ENCODE measurements at places on chromosomes 11 and 22.

DNA sequence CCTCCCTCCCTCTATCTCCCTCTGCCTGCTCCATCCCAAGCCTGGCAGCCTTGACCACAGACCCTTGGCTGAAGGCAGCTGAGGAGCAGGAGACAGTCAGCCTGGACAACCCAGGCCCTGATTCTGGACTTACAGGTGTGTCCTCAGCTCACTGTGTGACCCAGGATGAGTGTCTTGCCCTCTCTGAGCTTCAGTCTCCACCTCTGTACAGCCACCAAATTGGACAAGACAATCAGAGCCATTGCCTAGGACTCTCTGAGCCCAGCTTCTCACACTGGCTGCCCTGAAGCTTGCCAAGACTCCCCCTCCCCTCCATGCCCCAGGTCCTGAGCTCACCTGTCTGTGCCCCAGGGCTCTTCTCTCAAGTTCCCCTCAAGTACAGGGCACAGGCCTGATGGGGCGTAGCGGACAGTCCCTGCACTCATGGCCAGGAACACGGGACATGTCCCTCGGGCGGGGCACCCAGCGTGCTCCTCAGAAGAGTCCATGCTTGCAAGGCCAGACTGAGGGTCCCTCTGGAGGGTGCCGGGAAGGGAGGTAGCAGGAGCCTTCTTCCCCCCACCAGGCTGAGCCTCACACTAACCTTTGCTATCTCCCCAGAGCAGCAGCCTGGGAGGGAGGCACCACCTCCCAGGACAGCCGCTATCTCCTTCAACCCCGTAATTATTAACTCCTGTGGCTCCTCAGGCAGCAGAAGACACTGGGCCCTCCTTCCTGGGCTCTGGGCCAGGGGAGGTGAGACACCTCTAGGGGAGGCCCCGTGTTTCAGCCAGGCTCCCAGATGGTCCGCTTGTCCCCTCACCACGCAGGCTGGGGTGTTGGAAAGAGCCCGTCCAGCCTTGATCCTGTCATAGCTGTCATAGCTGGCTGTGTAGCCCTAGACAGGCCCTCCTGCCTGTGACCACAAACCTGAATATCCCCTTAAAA lies 2.6 kb upstream of the RAB3IL1 start:
- peak; percentile 50 for DNase-seq

DNA sequence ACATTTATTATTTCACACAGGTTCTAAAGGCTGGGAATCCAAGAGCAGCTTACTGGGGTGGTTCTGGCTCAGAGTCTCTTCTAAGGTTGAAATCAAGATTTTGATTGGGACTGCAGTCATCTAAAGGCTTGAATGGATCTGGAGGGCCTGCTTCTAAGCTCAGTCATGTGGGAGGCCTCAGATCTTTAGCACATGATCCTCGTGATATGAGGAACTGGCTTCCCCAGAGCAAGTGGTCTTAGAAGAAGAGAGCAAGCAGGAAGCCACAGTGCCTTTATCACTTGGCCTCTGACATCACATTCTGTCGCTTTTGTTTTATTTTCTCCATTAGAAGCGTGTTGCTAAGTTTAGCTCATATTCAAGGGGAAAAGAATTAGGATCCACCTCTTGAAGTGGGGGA lies 88.9 kb downstream of the ARFGAP2 start:
- DNase-seq: no peak

DNA sequence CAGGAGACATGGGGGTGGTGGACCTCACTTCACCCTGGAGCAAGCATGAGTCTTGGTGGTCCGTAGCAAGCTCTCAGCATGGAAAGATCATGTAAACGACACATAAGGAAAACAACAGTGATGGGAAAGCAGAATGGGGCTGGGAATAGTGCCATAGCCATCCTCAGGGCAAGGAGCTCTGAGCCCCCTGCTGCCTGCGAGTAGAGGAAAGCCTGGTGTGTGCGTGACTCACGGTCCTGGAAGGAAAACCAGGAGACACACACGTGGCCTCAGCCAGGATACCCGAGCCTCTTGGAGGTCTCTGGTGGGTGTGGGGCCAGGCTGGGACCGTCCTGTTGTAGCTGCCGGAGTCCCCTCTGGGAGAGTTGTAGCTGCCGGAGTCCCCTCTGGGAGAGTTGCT lies 12.4 kb downstream of the SHANK3 start:
- DNase-seq: no peak

DNA sequence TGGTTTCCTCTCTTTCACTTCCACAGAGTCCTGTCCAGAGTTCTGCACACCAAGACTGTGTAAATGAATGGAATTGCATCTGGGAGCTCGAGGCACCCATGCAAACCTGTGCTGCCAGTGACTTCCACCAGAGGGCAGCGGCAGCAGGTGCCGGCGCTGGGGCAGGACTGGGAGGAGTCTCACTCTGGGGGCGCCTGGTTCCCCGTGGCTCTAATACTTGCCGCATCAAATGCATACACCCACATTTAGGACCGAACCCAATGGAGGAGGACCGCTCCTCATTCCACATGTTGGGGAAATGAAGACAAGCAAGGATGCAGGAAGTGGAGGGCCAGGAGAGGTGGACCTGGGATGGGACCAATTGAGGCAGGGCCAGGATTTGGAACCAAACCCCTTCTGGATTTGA lies 1.1 kb upstream of the CD6 start:
- DNase-seq: peak; percentile 79

- DNase-seq: no peak
Observed at GRCh38 chr11:129163714-129164164, 28.4 kb downstream of the ARHGAP32 start.

DNA sequence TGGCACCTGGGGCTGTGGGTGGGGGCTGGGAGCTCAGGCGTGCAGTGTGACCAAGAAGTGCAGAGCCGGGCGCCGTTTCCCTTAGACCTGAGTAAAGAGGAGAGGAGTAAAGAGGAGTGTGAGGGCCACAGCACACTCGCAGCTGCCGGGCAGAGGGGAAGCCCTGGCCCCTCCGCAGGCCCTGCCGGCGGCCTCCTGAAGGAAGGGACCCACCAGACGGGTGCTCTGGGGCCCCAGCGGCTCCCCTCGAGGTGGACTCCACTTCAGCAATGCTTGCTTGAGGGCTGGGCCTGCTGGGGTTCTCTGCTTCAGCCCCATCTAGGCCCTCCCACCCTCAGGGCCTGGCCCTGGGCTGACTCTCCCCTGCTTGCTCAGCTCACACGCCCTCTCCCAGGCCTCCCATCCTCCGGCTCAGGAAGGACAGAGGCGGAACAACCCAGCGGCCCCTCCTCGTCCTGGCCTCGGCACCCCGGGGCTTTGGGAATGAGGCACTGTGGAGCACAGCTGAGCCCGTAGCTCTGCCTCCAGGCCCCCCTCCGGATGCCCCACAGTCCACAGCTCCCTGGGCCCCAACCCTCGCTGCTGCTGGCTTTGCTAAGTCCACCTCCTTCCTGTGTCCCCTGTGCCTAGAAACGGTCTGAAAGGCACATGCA lies 1198.7 kb downstream of the BRD1 start:
- DNase-seq: no peak

- no peak for DNase-seq
Observed at GRCh38 chr11:113436672-113437252, 38.4 kb downstream of the DRD2 start.

- DNase-seq: no peak
Observed at GRCh38 chr22:24101966-24102365, 79.3 kb upstream of the SUSD2 start.

- no peak for DNase-seq
Observed at GRCh38 chr11:86918973-86919372, 36.2 kb downstream of the FZD4 start.

DNA sequence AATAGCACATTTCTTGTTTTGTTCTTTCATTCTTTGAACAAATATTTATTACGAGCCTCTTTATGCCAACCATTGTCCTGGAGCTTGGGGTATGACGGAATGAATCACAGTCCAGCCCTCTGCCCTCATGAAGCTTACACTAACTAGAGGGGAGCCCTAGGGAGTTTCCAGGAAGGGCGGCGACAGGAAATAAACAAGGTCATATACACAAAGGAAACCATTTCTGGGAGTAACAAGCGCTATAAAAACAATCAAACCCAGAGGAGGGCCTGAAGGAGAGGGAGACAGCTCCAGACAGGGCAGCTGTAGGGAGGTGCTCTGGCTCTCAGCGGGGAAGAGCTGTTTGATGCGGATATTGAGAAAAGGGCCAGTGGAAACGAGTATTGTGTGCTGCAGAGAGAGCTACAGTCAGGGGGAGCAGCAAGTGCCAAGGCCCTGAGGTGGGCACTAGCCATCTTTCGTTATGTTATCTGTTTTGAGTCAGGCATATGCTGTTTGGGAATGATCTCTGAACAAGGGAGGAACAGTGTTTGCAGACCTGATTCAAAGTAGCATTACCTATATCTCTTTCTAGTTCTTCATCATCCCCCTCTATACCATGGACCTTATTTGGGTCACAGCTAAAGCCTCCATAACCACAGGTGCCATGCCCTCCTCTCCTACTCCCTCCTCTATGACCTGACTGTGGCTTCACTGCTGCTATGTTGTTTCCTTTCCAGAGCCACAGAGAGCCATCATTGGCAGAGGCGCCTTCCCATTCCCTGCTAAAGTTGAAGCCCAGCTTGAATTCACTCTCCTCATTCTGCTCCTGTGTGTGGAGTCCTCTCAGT lies 15.3 kb upstream of the ZBTB16 start:
- DNase-seq: peak; percentile 57

DNA sequence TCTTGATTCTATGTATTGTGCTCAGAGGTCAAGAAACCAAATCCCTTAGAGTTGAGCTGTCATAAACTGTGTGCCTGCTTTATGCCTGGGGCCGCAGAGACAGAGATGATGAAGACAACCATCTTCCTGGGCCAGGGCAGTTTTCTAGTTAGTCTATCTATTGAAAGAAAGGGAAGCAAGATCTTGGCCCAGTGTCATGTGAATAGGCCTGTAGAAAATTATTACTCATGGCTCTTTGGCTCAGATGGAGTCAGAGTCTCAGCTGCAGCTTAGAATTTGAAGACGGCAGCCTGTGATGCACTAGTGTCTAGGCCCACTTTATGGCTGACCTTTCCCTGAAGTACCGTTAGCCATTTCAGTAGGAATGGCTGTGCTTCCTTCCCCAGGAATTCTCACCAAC lies 112.0 kb downstream of the DBX1 start:
- no peak for DNase-seq

DNA sequence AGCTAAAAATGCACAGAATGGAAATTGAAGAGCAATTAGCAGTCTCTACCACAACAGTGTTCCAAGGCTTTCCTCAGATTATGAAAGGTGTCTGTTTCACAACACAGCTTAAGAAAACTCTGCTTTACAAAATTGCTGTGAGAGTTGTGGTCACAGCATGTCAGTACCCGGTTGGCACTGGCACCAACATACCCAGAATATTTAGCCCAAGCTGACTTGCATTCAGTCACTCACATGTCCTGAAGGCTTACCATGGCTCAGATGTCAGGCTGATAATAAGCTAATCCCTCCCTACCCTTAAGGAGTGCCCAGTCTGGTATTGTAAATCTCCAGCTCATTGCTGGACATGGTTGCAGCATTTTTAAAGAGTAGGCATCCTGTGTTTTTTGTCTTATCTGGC lies 14.9 kb downstream of the NCR3LG1 start:
- no peak for DNase-seq

- DNase-seq: no peak
Observed at GRCh38 chr11:130300567-130300966, 14.2 kb downstream of the ZBTB44 start.

- DNase-seq: no peak
Observed at GRCh38 chr11:64348383-64349024, 8.5 kb downstream of the CCDC88B start.

DNA sequence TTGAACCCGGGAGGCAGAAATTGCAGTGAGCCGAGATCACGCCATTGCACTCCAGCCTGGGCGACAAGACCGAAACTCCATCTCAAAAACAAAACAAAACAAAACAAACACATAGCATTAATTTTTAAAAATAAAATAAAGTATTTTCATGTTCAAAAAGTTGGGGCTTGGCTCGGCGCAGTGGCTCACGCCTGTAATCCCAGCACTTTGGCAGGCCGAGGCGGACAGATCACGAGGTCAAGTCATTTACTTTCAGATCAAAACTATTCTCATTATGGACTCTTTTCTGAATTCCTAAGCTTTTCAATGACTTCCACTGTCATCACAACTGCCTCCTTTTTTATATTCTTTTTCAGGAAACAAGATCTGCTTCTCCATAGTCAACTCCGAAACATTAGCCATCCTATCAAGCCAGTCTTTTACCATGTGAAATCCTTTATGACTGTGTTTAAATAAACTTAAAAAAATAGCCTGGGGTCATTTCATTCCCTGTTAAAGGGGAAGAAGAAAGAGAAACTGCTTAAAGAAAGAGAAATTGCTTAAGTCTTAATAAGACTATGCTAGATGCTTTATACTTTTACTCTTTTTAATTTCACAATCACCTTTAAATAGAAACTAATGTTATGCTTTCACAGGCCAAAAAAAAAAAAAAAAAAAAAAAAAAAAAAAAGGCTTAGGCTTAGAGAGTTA lies 13.1 kb upstream of the CHRNA10 start:
- no peak for DNase-seq

GRCh38 chr11:44773351-44773965 lies 46.7 kb downstream of the TSPAN18 start:
- no peak for DNase-seq

- no peak for DNase-seq
Observed at GRCh38 chr22:29215012-29215860, 9.5 kb downstream of the EMID1 start.

- DNase-seq: no peak
Observed at GRCh38 chr11:122791836-122792235, 46.5 kb upstream of the CRTAM start.

DNA sequence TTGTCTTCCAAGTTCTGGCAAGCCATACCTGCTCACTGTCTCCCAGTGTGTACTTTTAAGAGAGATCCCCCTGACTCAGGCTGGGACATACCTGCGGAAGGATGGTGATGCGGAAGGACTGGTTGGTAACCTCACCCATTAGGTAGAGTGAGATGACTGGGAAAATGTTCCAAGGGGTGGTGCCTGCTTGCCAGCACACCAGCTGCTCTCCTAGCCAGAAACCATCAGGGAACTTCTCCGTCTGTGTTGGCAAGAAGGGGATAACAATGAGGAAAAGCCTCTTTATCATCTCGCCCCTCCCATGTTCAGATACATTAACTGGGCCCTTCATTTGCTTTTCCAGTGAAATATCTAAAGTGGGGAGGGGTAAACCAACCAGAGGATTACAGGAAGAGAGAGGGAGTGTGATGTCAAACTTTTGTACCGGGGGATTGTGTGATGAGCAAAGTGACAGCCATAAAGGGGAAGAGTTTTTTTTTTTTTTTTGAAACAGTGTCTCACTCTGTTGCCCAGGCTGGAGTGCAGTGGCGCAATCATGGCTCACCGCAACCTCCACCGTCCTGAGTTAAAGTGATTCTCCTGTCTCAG lies at the start of gene BACE1-AS:
TSS of gene BACE1-AS (plus strand) at position 538 of the 588 bp plus-strand sequence.
- DNase-seq: no peak

DNA sequence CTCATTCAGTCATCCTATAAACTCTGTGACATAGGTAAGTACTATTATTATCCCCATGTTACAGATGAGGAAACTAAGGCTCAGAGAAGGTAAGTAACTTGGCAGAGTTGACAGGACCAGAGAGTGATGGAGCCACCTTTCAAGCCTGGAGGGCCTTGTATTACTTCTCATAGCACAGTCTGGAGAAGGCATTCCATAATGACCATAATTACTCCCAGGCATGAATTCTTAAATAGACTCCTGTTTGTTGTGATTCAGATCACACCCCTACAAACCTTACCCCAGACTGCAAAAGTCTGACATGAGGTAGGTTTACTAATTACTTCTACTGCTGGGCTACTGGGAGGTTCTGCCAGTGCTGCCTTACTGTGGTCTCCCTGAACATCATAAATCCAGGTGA lies 77.0 kb downstream of the CD44 start:
- DNase-seq: no peak

All from mucosa of descending colon (tissue), 3 donors.